ENCODE measurements at places on chromosomes 13 and 19.

GRCh38 chr19:32662186-32662585, 12.8 kb downstream of the ANKRD27 start:
- DNase-seq: no peak

- DNase-seq: no peak
Measured at GRCh38 chr19:54233941-54234340, 8.6 kb downstream of the LILRA6 start.

DNA sequence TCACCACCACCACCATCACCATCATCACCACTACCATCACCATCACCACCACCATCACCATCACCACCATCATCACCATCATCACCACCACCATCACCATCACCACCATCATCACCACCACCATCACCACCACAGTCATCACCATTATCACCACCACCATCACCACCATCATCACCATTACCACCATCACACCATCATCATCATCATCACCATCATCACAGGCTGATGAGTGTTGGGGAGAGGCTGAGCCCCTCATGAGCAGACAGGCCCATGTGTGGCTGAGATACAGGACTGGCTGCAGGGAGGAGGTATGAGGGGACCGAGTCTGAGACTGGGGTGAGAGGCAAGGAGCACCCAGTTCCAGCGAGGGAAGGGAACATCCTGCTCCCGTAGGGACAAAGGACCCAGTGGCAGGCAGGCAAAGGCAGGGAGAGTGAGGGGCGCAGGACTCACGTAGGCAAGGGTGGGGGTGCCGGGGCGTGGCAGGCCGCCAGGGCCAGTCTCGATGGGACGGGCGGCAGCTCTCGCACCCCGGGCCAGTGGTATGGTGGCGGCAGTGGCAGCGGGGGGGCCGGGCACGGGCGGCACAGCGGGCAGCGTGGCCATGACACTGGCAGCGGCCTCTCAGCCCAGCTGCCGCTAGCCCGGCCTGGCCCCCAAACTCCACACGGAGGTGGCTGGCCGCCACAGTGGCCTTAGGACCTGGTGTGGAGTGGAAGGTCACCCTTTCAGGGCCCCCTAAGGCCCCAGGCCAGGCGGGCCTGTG, 2.7 kb downstream of the NTN5 start:
- peak; percentile 6 for DNase-seq

GRCh38 chr19:18765224-18765623, 25.9 kb downstream of the COMP start:
- no peak for DNase-seq

GRCh38 chr19:2607712-2608601, 94.5 kb downstream of the GNG7 start:
- DNase-seq: peak; percentile 71

- DNase-seq: no peak
Measured at GRCh38 chr19:6259312-6259861, 20.4 kb downstream of the MLLT1 start.

DNA sequence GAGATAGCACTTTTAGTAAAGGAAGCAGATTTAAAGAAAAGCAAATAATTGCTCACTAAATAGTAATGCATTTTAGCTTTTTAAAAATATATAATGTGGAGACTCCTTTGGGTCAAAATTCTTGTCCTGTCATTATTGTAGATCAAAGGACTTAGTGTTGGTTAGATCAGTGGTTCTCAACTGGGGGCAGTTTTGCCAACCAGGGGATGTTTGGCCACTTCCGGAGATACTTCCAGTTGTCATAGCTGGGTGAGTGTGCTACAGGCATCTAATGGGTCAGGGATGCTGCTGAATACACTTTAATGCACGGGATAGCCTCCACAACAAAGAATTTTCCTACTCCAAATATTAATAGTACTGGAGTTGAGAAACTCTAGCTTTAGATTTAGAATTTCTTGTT, 126.8 kb downstream of the LMO7 start:
- DNase-seq: no peak

DNA sequence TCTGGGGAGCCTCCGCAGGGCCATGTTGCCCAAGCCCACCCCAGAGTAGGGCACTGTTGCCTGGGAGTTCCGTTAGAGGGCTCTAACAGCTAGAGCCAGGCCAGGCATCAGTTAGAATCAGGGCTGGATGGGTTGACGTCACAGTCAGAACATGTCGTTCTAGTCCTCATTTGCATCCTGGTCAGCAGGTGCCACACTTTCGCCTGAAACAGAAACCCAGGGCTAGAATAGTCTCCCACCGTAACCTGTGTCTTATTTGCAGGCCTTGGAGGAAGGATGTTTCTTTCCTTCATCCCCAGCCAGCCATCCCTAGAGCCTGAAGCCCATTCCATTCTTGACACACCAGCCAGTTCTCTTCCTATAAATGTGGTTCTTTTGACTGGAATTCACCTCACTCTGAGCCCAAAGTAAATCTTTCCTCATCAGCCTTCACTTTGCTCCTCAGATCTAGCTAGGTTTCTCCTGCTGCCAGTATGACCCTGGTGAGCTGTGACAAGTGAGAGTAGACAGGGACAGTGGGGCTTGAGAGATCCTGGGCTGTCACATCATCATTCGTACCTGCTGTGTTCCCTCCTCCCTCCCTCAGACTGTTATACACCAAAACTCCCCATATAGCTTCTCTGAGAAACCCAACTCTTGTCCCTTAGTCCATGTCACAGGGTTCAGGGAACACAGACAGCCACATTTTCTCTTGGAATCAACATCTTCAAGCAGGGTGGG, 12.2 kb upstream of the CCDC97 start:
- peak; percentile 89 for DNase-seq

GRCh38 chr19:52297601-52298364, 814 bp downstream of the ZNF480 start:
- peak; percentile 23 for DNase-seq

DNA sequence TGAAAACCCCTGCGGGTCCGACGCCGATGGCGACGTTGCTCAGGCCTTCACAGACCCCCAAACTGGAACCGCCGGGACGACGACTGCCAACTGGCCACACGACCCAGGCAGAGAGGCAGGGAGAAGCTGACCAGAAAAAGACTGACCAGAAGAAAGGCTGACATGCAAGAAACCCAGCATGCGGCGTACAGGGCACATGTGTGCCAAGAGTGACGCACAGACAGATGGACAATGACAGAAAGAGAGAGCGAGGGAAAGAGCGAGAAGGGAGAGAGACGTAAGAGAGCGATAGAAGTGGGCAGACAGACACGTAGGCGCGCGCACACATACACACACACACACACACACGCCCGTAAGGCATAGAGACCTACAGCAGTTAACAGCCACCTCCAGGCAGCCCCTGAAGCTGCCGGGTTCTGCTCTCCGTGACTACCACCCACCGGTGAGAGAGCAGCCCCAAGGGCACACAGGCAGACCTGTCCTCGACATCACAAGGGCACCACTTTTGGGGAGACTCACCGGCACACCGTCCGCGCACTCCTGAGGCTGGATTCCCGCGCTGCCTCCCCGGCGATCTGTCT, 67.2 kb upstream of the ZNF527 start:
- DNase-seq: no peak

DNA sequence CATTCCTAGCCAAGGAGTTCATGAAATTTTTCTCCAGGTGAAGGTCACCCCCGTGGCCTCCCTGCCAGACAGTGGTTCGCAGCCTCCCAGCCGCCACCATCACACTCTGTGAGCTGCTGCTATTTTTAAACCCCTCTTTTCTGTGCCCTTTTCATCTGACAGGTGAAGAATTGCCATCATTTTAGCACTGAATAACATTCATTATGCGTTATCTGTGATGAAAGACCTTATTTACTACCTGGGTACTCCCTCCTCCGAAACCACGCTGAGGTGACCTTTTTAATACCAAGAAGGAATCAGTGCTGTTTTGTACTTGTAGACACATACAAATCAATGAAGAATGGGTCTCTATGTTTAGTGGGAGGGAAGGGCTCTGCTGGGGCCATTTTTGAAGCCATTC, 148.9 kb upstream of the GPR12 start:
- no peak for DNase-seq

DNA sequence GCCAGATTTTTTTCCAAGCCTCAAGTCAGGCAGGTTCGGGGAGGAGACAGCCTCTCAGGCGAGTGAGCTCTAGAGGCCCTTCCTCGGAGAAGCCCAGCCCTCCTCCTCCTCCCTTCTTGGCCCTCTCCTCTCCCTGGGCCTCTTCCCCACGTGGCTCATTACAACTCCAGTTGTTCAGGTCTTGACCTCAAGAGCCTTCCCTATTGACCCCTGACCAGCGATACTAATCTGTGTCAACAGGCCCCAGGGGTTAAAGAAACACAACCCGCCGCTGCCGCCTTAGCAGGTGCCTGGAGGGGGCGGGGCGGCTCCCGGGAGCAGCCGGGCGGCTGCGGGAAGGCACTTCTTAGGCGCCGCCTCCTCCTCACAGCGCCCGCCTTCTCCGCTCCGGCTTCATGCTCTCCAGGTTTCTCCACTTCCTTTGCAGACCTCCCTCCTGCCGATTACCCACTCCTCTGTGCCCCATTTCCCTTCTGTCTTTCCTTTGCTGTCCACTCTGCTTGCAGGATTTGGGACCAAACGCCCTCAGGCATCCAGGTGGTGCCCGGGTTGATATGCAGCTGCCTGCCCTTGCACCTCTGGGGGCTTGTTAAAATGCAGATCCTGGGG, 51.0 kb downstream of the LYL1 start:
- DNase-seq: peak; percentile 40

DNA sequence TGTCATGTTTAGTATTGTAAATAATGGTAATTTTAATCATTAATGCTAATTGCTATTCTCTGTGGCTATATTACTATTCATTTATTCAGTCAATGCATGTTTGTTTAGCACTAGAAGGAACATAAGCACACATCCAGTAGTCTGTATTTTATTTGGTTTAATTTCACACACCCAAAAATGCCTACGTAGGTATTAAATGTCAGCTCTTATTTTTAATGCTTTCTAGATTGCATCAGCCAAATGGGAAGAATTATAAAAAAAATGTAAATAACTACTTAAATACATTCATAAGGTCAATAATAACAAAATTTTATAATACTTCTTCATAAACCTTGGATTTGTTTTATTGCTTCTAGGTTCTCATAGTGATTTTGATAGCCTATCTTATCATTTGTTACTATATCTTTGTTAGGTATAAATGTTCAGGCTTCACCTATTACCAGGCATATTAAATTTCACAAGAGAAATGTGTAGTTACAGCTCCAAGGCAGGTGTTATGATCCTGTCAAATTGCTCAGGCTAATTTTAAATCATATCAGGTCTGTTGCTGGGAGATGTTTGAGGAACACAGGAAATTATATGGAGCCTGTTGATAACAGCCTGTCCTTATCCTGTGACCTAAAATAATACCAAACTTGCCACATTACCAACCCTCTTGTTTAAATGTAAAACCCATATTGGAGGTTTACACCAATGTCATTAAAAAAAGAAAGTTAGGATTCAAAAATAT, 34.4 kb downstream of the ITGBL1 start:
- DNase-seq: no peak

GRCh38 chr19:19866611-19867248, 1.0 kb downstream of the ZNF253 start:
- DNase-seq: peak; percentile 58

GRCh38 chr19:5718037-5718578, 1.8 kb downstream of the LONP1 start:
- no peak for DNase-seq

DNA sequence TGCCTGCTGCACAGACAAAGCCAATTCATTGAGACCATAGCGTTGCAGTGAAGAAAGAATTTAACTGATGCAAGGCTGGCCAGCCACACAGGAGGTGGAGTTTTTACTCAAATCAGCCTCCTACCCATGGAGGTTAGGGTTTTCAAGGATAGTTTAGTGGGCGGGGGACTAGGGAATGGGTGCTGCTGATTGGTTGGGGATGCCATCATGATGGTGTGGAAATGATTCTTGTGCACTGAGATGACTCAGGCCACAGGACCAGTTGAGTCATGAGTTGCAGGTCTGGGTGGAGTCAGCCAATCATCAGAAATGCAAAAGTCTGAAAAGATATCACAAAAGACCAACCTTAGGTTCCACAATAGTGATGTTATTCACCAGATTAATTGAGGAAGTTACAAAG, 359.6 kb downstream of the FOXO1 start:
- DNase-seq: no peak

- no peak for DNase-seq
Measured at GRCh38 chr13:97781891-97782305, 171.6 kb upstream of the IPO5 start.

GRCh38 chr13:40002016-40002415, 346.6 kb downstream of the COG6 start:
- DNase-seq: no peak

DNA sequence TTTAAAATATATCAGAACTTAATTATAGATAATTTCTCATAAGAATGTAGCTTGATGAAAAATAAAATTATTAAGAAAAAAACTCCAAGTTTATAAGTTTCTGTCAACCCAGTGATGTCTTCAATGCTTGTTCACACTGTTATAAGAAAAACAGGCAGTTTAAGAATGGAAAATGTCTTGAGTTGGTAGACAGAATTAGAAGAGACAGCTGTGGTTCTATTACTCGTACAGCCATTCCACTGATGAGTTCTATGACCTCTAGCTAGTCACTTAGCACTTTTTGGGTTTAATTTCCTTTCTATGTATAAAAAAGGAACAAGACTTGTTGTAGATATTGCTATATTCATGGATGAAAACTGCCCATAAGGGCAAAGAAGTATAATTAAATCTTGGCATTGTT, 1013.1 kb upstream of the ATXN8OS start:
- no peak for DNase-seq

DNA sequence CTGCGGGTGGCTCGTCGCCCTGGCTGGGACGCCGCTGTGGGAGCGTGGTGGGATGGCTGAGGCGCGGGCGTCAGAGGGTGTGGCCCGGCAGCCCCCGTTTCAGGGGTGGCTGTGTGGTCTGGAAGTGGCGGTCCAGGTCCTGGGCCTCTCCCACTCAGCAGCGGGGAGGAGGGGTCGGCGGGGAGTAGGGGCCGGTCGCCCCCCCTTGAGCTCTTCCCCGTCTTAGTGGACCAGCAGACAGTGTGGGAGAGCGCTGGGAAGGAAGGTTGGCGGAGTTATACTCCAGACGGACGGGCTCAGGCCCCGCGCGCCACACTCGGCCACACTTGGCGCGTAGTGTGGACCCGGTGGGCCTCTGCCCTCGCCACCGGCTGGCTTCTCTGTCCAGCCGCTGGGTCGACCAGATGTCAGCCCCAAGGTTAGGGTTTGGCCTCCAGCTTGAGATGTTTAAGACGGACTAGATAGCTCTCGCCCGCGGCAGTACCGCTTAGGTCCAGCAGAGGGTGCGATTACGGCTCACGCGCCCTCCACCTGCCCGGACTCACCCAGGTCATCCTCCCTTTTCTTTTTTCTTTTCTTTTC, 21.7 kb upstream of the ZNF429 start:
- DNase-seq: peak; percentile 50

GRCh38 chr19:53002479-53002878, 11.2 kb upstream of the ERVV-1 start:
- no peak for DNase-seq

GRCh38 chr19:27966390-27966816, 1246.5 kb downstream of the UQCRFS1 start:
- DNase-seq: no peak

DNA sequence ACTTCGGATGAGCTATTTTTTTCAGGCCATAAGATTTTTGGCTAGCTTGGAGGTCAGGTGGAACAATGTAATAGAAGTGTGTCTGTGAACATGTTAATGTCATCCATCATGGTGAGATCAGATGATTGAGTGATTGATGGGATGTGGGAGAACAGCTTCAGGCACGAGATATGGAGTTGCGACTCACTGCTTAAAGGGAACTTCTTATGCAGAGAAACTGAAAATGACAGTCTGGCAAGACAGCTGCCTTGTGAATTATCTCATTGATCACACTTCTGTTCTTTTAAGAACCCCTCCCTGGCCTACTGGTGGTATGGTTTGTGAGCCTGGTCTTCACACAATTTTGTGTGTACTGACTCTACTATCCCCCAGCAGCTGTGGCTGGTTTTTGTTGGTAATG, 96.0 kb downstream of the OLFM4 start:
- DNase-seq: no peak

GRCh38 chr13:109906976-109907375, 120.6 kb upstream of the IRS2 start:
- DNase-seq: no peak
